CD4-positive, alpha-beta T cell treated with Interleukin-2 at 100 ng/mL for 4 hours (primary cell): ENCODE measurements at places on chromosomes 2 and 18.

- peak; percentile 55 for DNase-seq
These were observed 217.9 kb upstream of the ITGA4 start for GRCh38 chr2:181239201-181239799.

GRCh38 chr18:45122506-45122905, 441.8 kb downstream of the SETBP1 start:
- DNase-seq = no peak

DNA sequence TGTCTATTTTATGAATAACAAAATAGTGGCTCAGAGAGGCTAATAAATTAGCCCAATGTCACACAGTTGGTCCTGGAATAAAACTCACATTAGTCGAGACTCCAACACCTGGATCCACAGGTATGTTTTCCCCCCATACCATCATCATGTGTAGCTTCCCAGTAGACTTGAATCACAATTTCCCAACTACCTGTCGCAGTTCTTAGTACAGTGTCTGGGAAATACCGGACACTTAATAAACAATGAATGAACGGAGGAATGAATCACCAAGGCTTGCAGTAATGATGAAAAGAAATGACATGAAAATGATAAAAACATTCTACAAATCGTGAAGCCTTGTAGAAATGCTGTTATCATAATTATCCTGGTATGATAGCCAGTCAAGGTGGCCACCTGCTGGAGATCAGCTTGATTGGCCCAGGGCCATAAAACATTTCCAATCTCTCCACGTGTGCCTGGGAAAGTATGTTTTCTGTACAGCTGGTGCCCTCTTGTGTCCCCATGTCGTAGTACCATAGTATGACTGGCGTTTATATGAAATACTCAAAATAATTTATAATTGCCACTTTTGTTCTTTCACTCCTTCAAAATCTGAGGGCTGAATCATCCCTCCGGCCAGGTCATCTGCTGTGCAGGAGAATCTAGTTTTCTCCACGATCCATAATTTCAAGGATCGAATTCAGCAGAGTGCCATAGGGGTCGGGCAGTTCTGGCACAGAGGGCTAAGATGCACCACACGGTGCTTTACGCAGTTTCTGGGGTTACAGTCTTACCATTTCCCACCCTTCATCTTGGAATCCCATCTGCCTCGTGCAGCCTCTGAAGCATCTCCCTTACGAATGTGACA, 95.4 kb downstream of the LAMA1 start:
- DNase-seq = no peak

GRCh38 chr18:48065601-48065995, 135.1 kb upstream of the SMAD2 start:
- no peak for DNase-seq

DNA sequence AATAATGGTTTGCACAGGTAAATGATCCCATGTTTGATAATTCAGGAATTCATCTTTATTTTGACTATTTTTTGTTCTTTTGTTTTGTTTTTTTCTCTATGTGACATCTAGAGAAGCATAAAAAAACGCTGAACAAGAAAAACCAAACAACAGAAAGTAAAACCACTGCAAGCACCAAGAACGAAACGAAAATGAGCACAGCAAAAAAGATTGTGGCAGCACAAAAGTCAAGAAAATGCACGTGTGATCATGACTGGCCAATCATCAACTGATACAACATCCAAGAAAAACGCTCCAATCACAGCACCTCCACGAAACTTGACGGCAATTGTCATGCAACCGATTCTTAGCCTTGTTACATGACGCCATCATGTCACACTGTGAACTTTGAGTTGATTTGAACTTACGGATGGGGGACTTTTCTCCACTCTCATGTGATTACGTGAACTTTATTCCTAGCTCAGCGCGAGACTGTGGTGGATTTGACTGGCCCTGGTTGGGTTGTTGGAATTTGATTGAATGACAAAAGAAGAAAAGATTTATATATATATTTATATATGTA, 318.7 kb downstream of the CELF4 start:
- no peak for DNase-seq

- no peak for DNase-seq
These were observed 41.9 kb downstream of the SCN9A start for GRCh38 chr2:166333801-166334200.

GRCh38 chr2:171600126-171600525, 77.9 kb downstream of the CYBRD1 start:
- no peak for DNase-seq

DNA sequence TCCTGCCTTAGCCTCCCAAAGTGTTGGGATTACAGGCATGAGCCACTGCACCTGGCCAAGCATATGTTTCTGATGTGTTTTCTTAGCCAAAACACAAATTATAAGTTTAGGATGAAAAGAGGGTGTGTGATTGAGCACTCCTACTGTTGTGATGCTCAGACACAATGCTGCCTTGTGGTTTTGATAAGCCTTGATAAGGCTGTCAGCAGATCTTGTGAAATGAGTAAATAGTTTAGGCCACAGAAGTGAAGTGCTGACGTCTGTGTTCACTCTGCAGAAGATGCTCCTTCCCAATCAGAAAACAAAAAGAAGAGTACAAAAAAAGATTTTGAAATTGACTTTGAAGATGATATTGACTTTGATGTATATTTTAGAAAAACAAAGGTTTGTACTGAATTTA, 24.3 kb downstream of the NCAPH start:
- peak; percentile 43 for DNase-seq

- DNase-seq = no peak
These were observed 8.5 kb upstream of the CYBRD1 start for GRCh38 chr2:171513719-171514160.

DNA sequence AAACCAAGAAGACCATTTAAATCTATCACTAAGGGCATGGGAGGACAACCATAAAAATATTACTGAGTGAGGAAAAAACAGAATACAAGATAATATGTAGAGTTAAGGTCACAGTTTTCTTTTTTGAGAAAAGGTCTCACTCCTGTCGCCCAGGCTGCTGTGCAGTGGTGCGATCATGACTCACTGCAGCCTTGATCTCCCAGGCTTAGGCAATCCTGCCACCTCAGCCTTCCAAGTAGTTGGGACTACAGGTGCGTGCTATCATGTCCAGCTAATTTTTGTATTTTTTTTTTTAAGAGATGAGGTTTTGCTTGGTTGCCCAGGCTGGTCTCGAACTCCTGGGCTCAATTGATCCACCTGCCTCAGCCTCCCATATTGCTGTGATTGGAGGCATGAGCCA, 24.0 kb downstream of the POLR1A start:
- no peak for DNase-seq

DNA sequence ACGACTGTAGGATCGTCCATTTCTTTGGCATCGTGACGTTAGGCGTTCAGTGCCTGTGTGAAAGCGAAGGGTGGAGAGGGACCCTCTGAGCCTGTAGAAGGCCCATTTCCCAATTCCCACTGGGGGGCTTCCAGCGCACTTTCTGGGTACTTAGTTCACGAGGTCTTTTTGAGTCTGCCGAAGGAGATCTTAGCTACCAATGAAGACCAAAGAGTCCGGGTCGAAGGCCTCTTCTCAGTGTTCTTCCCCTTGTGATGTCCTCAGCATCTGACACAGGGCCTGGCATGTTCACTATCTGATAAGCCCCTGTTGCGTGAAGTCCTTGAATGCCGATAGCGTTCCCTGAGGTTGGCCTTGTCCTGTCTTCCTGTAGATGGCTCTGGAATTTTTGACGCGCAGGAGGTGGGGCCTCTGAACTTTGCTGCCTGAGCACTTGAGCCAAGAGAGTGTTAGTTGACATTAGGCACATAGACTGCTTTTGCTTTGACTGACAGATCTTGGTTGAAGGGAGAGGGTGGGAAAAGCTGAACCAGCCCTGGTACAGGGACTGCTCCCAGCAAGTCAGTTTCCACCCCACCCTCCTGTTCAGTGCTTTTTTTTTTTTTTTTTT, 52.8 kb downstream of the LDLRAD4 start:
- DNase-seq = no peak

DNA sequence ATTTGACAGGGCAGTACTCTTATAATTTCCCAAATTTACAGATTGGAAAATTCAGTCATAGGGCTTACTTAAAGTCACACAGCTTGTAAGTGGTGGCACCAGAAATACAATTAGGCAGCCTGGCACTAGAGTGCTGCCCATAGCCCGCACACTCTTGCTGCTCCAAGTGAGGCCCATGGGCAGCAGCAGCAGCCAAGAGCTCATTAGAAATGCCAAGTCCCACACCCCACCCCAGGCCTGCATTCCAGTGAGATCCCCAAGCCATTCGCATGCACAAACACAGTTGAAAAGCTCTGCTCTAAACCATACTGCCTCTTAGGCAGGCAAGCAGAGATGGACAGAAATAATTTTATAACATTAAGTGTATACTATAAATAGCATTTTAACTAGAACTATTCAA, 379.3 kb upstream of the PKDCC start:
- no peak for DNase-seq

GRCh38 chr2:231689124-231689893, 19.0 kb upstream of the PTMA start:
- no peak for DNase-seq
